ENCODE measurements at places on chromosomes 3 and 15.

- DNase-seq = no peak
Measured at GRCh38 chr3:105448338-105448982, 81.8 kb downstream of the ALCAM start.

DNA sequence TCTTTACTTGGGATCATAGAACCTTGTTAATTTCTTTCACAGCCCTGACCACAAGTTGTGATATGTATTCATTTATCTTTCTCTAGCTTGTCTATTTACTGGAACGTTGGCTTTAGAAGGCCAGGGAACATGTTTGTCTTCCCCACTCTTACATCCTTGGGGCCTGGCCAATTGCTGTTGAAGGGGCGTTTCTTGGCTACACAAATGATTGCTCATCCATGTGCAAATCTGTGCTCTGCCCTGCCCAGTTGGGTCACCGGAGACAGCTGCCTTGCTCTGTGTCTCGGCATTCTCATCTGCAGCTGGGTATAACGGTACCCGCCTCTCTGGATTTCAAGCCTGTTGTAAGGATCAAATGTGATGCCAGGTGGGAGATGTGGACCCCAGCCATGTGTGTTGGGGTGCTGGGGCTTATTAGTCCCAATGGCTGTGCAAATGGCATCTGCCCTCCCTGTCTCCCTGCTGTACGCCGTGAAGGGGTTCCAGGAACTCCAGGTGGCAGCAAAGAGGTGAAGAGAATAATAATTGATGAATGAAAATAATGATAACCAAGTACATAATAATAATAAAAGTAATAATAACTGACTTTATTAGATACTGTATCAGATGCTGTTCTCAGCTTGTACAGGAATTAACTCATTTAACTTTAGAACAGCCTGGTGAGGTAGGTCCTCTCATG is 24.0 kb upstream of the TLE3 start:
- DNase-seq = peak; percentile 55

GRCh38 chr3:70729845-70730244 is 417.4 kb upstream of the MDFIC2 start:
- no peak for DNase-seq

DNA sequence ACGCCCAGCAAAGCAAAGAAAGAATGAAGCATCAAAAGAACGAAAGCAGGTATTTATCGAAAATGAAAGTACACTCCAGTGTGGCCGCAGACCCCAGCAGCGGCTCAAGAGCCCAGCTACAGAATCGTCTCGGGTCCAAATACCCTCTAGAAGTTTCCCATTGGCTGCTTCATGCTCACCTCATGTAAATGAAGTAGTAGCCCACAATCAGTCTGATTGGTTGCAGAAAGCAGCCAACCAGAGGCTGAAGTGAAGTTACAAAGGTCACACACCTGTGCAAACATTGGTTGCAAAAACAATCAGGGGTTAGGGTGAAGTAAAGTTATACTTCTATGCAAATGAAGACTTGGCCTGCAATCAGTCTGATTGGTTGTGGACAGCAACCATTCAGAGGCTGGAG is 32.0 kb downstream of the SV2B start:
- no peak for DNase-seq

DNA sequence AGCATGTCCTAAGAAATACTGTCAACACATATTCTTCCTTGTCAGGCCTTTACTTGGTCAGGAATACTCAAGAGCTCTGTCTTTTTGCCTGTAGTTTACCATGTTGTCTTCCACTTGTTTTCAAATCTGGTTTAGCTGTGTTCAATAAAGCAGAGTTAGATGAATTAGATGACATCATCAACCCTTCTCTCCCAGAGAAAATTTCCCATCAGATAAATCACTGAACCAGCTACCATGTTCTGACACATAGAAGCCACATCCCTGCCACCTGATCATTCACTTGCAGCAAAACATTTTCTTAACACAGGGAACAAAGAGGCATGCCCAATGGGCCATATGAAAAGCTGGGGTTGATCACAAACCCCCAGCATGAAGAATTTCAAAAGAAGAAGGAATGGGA is 42.1 kb downstream of the TERC start:
- peak; percentile 58 for DNase-seq

- DNase-seq = no peak
Measured at GRCh38 chr15:101466188-101466587, 23.3 kb downstream of the PCSK6 start.

GRCh38 chr3:15519096-15519495 is 2.4 kb downstream of the COLQ start:
- DNase-seq = no peak

- no peak for DNase-seq
Measured at GRCh38 chr15:33395846-33396245, 85.1 kb downstream of the RYR3 start.

DNA sequence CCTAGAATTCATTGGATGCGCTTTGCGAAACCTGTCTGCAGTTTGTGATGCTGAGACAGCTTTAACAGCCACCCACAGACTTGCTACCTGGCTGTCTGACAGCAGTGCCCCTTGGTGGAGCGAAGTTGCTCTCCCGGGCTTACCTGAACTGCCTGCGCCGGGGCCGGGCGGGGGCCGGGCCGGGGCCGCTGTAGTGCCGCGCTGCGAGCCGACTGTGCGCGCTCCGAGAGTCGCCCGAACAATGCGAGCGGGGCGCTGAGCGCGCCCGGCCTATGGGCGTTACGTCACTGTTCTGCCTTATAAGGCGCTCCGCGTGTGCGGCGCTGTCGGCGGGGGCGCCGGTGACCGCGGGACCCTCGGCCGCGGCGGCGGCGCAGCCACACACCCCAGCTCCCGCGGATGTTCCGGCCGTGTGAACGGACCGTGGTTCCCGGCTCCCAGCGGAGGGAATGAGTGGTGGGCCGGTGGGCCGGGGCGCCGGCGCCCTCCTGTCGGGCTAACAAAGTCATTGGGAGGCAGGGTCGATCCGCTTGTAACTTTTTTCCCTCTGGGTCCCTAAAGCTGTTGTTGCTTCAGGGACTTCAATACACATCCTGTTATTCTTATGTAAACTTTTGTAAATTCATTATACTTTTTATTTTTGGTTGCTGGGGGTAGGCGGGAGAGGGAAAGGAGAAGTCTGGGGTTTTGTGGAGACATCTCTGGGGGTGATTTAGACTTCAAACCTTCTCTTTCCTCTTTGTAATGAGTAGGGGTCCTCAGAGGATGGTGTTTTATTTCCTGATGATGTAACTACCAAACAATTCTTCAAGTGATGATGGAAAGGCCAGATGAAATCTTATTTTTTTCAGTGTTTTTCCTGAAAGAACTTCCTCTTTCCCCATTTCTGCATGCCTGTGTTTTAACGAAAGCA is 58.5 kb downstream of the CMSS1 start:
- peak; percentile 81 for DNase-seq

DNA sequence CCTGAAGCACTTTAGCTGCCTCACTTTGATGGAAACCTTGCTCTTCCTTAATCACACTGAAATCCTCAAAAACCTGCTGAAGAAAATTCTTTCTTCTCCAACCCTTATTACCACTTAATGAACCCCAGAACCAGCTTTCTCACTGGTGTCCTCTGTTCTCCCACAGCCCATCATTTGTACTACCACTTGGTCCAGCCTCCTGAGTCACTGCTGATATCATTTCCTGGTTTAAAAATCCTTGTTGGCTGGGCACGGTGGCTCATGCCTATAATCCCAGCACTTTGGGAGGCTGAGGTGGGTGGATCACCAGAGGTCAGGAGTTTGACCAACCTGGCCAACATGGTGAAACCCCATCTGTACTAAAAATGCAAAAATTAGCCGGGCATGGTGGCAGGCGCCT is 418.6 kb upstream of the KCNMB2 start:
- DNase-seq = peak; percentile 38

DNA sequence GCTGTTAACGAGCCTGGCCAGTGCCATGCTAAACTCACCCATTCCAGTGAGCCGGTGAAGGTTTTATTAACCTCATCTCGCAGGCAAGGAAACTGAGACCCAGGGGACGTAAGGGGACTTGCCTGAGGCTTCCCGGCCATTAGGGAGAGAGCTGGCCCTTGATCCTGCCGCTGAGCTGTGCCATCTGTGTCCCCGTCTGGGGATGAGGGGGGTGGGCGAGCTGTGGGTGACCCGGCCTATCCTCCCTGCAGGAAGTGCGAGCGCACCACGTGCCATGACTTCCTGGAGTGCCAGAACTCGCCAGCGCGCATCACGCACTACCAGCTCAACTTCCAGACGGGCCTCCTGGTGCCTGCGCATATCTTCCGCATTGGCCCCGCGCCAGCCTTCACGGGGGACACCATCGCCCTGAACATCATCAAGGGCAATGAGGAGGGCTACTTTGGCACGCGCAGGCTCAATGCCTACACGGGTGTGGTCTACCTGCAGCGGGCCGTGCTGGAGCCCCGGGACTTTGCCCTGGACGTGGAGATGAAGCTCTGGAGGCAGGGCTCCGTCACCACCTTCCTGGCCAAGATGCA is 88.5 kb downstream of the FBLN2 start:
- no peak for DNase-seq

GRCh38 chr3:190849607-190850006 is 12.9 kb downstream of the GMNC start:
- peak; percentile 32 for DNase-seq

DNA sequence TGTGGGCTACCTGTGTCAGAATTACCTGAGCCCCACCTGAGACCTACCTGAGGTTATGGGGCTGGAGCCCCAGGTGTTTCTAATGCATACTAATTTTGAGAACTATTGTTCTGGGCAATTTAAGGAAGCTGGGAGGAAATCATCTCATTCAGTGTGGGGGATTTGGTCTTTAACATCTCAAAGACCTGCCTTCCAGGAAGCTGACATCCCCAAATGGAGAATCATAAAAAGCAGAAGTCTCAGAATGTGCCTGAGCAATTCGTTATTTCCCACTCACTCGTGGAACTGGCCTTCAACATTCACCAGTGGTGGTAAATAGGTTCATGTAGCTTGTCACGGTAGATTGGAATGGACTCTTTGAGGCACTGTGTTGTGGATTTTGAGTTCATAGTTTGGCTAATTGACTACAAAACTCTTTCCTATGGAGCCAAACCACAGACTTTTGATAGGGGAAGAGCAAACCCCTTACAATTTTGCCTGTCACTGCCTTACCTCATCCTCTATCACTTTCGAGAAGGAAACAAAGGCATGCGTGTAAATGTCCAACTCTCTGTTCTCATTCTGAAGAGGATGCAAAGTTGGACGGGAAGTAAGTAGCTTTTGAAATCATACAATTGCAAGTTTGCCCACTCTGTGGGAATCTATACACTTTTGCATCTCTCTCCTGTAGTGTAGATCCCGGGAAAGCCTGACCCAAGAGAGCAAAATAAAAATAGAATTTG is 521.0 kb upstream of the MDFIC2 start:
- DNase-seq = no peak

DNA sequence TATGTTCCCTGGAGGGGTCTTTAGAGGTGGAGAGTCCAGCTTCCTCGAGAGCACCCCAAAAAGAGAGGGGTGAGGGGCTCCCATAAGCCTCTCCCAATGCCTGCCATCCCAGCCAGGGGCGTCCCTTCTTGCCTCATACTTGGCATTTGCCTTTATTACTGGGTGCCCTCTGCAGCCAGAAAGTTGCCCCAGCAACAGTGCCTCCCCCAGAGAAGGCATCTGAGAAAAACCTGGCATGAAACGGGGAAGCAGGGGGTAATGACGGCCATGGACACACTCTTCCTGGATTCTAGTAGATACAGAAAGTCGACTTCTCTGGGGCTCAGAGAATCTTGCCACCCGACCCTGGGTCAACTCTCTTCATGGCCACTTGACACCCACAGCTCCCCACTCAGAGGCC is 90.1 kb downstream of the PCSK6 start:
- DNase-seq = no peak

DNA sequence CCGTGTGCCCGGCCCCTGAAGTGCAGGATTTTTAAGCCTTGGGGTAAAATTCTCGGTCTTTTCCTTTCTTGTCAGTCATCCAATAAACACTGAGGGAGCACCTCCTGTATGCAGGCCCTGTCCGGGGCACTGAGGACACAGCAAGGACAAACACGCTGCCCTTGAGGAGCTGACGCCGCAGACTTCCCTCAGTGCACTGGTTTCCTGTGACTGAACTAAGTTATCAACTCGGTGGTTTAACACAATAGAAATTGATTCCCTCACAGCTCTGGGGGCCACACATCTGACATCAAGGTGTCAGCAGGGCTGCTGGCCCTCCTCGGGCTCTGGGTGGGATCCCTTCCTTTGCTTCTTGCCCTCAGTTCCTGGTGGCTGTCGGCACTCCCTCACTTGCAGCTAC is 65.1 kb downstream of the ZNF445 start:
- DNase-seq = no peak

GRCh38 chr3:10292505-10293419 is at the start of gene GHRL:
GHRL (minus strand) TSS chr3:10292947; CDS start chr3:10290180, 2,767 bp downstream.
- DNase-seq = no peak

GRCh38 chr15:90055182-90055581 is 47.1 kb downstream of the IDH2 start:
- DNase-seq = no peak

- no peak for DNase-seq
Measured at GRCh38 chr3:155356594-155357370, 63.3 kb upstream of the STRIT1 start.

DNA sequence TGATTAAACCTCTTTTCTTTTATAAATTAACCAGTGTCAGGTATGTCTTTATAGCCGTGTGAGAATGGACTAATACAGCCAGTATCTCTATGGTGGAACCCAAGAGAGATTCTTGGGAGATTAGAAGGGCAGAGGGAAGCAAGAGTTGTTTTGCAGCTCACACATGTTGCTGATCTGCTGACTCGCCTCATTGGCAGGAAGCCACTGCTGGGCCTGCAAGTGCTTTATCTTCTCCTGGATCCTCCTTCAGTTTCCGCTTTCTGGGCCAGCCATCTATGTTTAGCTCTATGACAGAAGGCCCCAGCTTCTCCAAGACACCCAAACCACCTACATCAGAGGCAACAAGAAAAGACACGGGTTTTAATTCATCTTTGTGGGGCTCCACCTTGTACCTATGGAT is 23.4 kb upstream of the GALNT15 start:
- DNase-seq = peak; percentile 49

GRCh38 chr3:43852066-43852465 is 161.3 kb downstream of the ABHD5 start:
- DNase-seq = peak; percentile 64

DNA sequence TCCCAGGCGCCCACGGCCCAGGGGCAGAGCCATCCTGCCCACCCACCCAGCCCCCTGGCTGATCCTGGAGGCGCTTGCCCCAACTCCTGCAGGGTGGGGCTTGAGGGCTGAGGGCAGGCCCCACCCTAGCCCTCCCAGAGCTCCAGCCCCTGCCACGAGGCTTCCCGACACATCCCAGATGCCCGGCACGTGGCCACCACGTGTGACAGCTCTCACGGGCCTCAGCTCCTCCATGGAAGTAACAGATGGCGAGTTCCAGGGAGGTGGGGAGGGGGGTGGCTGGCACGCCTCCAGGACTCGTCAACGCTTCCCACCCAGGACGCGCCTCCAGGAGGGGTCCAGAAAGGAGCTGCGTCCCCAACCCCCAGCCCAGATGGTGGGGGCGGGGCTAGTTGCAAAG is 29.1 kb downstream of the PLXND1 start:
- no peak for DNase-seq

GRCh38 chr3:89114841-89115223 is 7.4 kb downstream of the EPHA3 start:
- DNase-seq = no peak

GRCh38 chr15:70235347-70235746 is 137.6 kb upstream of the TLE3 start:
- no peak for DNase-seq

- peak; percentile 57 for DNase-seq
Measured at GRCh38 chr3:42229942-42230688, 35.9 kb downstream of the CCK start.
